Activated CD4-positive, alpha-beta T cell treated with anti-CD3 and anti-CD28 coated beads for 24 hours (primary cell): ENCODE measurements at places on chromosomes 13 and 19.
A peak's percentile ranks its signal among the peaks of the same experiment; 100 is the strongest.

DNA sequence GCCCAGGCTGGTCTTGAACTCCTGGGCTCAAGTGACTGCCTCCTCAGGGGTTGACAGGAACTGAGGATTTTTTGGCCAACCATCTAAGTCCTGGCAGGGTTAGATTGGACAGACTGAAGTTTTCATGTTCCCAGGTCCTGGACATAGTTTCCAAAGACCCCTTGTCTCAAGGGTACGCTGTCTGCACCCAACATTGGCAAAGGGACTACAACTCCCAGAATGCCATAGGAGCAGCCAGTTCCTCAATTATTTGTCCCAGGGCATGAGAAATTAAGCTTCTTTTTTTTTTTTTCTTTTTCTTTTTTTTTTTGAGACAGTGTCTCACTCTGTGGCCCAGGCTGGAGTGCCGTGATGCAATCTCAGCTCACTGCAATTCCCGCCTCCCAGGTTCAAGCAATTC lies 6.9 kb downstream of the GYS1 start:
- DNase-seq = no peak

- DNase-seq = no peak
These were observed 414.8 kb downstream of the GPC5 start for GRCh38 chr13:91813253-91813652.

- DNase-seq = no peak
These were observed 27.9 kb upstream of the KLF12 start for GRCh38 chr13:74162135-74162534.

DNA sequence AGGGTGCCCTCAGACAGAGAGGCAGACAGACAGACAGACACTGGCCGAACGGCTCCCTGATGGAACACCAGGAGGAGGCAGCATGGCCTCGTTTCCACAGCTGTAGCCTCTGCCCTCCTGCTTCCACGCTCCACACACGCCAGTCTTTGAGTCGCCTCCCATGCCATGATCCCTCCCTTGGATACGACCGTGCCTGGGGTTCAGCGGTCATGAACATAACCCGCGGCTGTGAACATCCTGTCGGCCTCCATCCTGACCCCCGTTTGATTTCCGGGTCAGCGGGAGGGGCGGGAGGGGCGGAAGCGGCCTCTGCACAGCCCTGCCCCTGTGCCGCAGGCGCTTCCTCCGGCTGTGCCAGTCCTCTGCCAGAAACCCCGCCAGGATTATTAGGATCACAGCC lies 23.4 kb downstream of the GP6 start:
- no peak for DNase-seq

GRCh38 chr13:106503730-106504453 lies 31.6 kb downstream of the EFNB2 start:
- no peak for DNase-seq

DNA sequence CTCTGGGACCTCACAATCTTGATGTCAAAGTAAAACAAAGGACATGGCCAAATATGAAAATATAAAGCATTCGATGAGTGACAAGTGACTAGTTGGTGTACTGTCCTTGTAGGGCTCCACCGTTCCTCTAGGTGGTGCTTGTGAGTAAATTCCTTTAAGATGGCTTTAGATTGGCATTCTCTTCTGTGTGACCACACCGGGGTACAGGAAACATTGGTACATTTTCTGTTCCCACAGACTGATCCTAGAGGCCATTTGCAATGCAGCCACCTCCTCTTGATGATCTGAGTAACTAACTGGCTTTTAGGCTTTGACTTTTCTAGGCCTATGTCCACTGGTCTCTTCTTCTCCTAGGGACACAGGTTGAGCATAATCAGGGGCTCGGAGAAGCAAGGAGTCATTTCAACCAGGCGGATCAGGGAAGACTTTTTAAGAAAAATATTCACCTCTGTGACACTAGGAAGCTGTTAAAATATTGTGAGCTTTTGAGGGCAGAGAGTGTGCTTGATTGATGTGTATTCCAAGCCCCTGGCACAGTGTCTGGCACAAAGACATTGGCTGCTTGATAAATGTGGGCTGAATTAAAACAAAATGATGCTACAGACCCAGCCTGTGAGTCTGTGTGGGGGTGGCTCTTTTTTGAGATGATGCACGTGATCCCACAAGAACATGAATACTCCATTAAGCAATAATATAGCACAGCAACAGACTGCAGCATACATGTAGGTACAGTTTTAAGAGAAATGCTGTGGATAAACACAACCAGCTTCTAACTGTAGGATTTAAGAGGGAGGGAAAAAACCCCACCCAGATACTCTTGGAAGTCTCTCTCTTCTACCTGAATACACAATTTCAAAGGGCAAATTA lies 21.0 kb downstream of the EPSTI1 start:
- DNase-seq = no peak

- no peak for DNase-seq
These were observed 39.3 kb upstream of the GAS6 start for GRCh38 chr13:113902986-113903775.

DNA sequence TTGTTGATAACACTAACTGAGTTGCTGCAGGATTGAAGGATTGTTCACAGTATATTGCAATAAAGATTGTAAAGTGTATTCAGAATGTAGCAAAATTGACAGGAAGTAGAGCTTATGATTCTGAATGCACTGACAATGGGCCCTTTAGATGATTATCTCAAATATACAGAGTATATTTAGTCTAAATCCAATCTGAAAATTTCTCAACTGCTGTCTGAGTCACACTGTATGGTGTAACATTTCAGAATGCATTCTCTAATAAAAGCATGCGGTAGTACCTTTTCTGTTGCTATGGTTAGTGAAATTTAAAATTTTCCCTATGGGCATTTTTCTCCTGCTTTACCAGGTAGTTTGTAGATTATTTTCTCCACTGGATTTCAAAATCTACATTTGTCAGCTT lies 365.2 kb downstream of the PCDH17 start:
- DNase-seq = no peak

GRCh38 chr19:1402411-1403070 lies 1.2 kb upstream of the GAMT start:
- no peak for DNase-seq

DNA sequence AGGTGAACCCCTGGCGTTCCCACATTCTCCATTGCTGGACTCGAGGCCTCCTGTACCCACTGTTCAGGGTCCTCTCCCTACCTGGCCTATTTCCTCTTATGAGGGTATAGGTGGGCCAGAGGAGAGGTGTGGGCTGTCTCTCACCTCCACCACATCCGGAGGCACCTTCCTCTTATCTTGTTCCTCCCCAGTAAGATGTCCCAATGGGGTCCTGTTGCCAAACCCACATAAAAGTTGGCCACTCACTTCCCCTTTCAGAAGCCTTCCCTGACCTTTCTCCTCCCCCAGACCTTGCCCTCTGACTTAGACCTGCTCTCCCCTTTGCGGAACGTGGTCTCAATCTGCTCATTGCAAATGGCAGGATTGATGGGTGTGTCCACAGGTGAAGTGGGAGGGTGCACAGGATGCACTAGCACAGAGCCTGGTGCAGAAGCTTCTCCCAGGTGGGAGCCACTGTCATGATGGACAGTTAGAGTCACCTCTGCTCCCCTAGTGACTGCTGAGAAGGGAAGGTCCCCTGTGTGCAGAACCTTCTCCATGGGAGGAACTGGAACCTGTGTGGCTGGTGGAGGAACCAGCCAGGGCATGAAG lies 1.3 kb downstream of the CYP4F3 start:
- DNase-seq = no peak

DNA sequence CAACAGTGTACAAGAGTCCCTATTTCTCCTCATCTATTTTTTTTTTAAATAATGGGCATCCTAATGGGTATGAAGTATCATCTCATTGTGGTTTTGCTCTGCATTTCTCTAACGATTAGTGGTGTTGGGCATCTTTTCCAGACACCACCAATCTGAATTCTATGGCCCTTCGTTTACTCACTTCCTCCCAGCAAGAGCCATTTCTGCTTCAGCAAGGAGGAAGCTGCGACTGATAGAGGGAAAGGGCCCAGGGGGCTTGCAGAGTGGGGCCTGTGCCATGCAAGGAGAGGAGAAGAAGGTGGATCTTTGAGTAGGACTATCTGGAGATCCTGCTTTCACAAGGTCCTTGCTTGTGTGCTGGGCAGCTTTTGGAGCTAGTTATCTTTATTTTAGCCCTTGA lies 58.0 kb downstream of the USPL1 start:
- DNase-seq = no peak

- DNase-seq = no peak
These were observed 746.4 kb downstream of the PCDH9 start for GRCh38 chr13:66483712-66484111.

- DNase-seq = no peak
These were observed 18.0 kb downstream of the AKAP8L start for GRCh38 chr19:15400521-15401396.

DNA sequence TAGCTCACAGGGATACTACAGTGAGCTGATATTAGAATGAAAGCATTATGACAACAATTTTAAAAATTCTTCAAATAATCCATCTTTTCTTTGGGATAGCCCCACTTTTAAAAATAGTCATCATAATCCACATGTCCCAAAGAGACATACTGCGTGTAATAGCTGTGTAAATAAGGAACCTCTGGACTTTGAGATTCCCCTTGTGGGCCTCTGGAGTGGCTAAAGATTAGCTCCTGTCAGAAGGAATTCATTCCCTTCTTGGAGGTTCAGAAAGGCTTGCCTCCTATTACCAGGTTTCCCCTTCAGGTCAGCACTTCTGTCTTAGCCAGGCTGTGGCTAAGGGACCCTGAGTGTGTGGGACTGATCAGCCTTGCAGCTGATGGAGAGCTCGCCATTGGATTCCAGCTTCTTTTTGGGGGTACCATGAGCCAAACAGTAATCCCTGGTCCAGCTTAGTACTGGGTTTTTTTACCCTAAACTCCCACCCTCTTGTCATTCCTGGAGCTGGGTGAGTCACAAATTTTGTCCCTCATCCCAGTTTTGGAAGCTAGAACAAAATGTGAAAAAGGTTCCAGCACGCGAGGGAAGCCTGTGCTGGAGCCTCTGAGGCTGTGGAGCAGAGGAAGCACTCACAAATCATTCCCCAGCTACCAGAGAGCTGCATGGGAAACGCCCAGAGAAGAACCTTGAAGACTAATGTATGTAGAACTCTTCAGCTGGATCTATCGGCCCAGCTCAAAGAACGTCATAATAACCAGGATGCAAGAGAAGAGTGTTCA lies 96.7 kb downstream of the RNASEH2B start:
- DNase-seq = no peak

GRCh38 chr13:94232956-94233355 lies 246.5 kb downstream of the DCT start:
- DNase-seq = no peak

- no peak for DNase-seq
These were observed 3.5 kb downstream of the FFAR2 start for GRCh38 chr19:35451338-35452096.

- DNase-seq = no peak
These were observed 61.1 kb downstream of the GPC5 start for GRCh38 chr13:91459485-91459884.

GRCh38 chr13:104837756-104838155 lies 1697.7 kb downstream of the EFNB2 start:
- DNase-seq = no peak

GRCh38 chr13:84606616-84607015 lies 724.3 kb upstream of the SLITRK1 start:
- DNase-seq = no peak

GRCh38 chr19:52270266-52270885 lies 989 bp downstream of the ZNF766 start:
- DNase-seq = no peak

- DNase-seq = no peak
These were observed 2.6 kb downstream of the ZBTB7A start for GRCh38 chr19:4064149-4064495.

- DNase-seq = peak; percentile 27
These were observed 821 bp downstream of the TDRD3 start for GRCh38 chr13:60397704-60398378.

DNA sequence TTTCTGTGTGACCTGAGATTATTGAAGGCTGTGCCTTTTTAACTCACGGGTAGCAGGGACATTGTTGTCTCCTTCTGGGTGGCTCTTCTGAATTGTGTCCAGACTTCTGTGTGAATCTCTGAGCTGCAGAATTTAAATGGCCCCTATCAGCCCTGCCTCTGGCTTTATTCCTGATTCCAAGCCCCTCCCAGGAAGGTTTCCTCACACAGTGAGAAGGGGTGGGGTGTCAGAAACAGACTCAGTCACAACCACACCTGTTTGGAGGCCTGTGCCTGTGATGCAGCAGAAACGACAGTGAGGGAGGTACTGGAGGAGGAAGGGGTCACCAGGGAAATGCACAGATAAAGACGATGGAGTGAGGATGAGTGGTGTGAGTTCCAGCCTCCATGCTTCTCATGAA lies at the start of gene CLC:
CLC (minus strand) TSS at position 139 of the 400 bp plus-strand sequence; CDS start at position 62, 77 bp downstream.
- no peak for DNase-seq

DNA sequence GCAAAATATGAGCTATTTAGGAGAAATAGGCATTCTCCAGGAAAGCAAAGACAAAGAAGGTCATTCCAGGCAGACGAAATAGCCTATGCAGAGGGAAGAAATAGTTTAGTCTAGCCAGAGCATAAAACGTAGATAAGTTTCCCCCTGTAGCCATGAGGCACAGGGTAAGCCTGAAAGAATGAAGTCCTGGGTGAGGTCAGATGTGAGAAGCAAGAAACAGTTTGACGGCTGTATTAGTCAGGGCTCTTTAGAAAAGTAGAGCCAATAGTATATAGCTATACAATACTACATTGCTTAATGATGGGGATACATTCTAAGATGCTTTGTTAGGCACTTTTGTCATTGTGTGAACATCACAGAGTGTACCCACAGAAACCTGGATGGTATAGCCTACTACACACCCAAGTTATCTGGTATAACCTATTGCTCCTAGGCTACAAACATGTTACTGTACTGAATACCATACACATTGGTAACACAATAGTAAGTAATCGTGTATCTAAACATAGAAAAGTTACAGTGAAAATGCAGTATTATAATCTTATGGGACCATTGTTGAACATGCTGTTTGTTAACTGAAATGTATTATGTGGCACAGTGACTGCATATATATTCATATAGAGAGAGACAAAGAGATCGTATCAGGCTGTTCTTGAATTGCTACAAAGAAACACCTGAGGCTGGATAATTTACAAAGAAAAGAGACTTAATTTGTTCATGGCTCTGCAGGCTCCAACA lies 59.3 kb upstream of the WDFY2 start:
- no peak for DNase-seq

GRCh38 chr19:41868120-41868988 lies 8.3 kb downstream of the RPS19 start:
- DNase-seq = no peak
